ENCODE measurements at places on chromosomes 1 and 21.

- peaks cover 60% of the 10 kb centered on the region for H3K36me3 ChIP-seq
- H3K27me3 ChIP-seq: no peaks in the 10 kb centered on the region
- H3K4me3 ChIP-seq: no peak overlapping the region
- DNase-seq: no peak
- no peak overlapping the region for H3K27ac ChIP-seq
- H3K4me1 ChIP-seq: peaks cover 8% of the 10 kb centered on the region
Observed at GRCh38 chr1:7985851-7986612, 24.5 kb downstream of the PARK7 start.

GRCh38 chr21:42538479-42539275 is 25.0 kb downstream of the SLC37A1 start:
- no peaks in the 10 kb centered on the region for H3K27me3 ChIP-seq
- no peak for DNase-seq
- H3K36me3 ChIP-seq: peaks cover 9% of the 10 kb centered on the region
- peaks cover 23% of the 10 kb centered on the region for H3K4me1 ChIP-seq

- H3K27ac ChIP-seq: no peak overlapping the region
- no peaks in the 10 kb centered on the region for H3K27me3 ChIP-seq
- H3K36me3 ChIP-seq: peaks cover 2% of the 10 kb centered on the region
- H3K4me3 ChIP-seq: no peak overlapping the region
- no peak for DNase-seq
Observed at GRCh38 chr1:54297596-54298283, 97.8 kb downstream of the MRPL37 start.

GRCh38 chr1:53274541-53275185 is 36.3 kb upstream of the MAGOH start:
- no peak overlapping the region for H3K27ac ChIP-seq
- DNase-seq: no peak
- peaks cover 40% of the 10 kb centered on the region for H3K36me3 ChIP-seq
- H3K4me1 ChIP-seq: peaks cover 7% of the 10 kb centered on the region

DNA sequence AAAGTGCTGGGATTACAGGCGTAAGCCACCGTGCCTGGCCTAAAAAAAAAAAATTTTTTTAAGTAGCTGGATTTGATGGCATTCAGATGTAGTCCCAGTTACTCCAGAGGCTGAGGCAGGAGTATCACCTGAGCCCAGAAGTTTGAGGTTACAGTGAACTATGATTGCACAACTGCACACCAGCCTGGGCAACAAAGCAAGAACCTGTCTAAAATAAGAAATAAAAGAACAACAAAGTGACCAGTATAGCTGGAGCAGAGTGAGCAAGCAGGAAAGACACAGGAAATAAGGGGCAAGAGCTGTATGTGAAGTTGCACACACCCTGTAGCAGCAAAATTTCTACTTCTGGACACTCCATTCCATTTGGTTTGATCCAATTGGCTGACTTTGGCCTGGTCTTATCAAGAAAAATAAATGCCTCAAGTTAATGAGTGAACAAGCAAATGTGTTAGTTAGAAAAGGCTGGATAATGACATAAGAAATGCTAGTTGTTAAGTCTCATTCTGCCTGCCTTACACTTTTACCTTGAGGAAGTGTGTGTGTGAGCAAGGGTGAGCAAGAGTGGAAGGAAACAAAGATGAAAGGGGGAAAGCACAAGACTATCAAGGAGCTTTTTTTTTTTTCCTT is 7.9 kb downstream of the ATP5IF1 start:
- peaks cover 52% of the 10 kb centered on the region for H3K4me1 ChIP-seq
- no peaks in the 10 kb centered on the region for H3K27me3 ChIP-seq
- peaks cover 5% of the 10 kb centered on the region for H3K36me3 ChIP-seq
- H3K4me3 ChIP-seq: peak overlapping the region; percentile 44
- H3K27ac ChIP-seq: peak overlapping the region; percentile 55

DNA sequence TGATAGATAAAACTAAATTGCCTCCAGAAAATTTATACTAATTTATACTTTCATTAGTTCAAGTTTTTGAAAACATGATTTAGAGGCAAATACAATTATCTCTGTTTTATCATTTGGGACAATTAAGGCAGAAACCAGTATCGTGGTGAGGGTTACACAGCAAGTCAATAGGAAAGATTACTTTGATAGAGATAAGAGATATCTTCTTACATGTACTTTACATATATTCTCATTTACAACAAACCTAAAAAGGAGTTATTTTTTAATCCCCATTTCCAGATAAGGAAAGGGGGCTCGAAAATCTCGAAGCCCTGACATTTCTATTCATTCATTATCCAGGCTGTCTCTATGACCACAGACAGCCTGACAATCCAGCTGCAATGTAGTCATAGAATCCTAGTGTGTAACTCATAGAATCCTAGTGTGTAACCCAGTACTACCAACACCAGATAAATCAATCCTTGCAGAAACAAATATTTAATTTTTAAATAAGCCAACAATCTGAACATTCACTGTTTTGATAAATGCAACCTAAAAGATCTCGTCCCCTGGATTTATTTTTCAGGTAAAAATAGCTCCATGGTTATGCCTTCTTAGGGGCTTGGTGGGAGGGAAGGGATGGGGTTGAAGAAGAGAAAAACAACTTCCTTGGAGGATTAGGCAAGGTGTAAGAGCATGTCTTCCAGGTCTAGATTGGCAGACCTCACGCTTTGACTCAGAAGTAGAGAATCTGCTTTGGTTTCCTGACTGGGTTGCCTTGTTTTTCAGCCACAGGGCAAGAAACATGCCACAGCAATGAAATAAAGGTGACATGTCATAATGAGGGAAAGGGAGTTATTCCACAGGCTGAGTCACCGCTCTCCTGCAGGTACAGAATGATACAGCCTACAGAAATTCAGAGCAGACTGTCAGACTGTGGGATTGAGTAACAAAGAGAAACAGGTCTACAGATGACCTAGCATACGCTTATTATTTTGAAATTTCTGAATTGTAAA is 45.6 kb downstream of the IRF2BP2 start:
- no peak for DNase-seq
- H3K27me3 ChIP-seq: no peaks in the 10 kb centered on the region
- H3K27ac ChIP-seq: no peak overlapping the region
- no peaks in the 10 kb centered on the region for H3K4me1 ChIP-seq

GRCh38 chr1:202516434-202516877 is 168.0 kb downstream of the PPP1R12B start:
- no peaks in the 10 kb centered on the region for H3K27me3 ChIP-seq
- peaks cover 7% of the 10 kb centered on the region for H3K36me3 ChIP-seq
- H3K4me1 ChIP-seq: peaks cover 2% of the 10 kb centered on the region
- H3K27ac ChIP-seq: no peak overlapping the region
- DNase-seq: no peak

- H3K4me3 ChIP-seq: no peak within 1 kb of the TSS
- no peaks in the 10 kb centered on the region for H3K36me3 ChIP-seq
- no peak for DNase-seq
- H3K27me3 ChIP-seq: peaks cover 1% of the 10 kb centered on the region
- no peaks in the 10 kb centered on the region for H3K4me1 ChIP-seq
Observed at GRCh38 chr1:241957692-241958494, at the start of gene BECN2. Gene BECN2 (plus strand): TSS chr1:241957767. CDS start chr1:241957767, 0 bp downstream.

DNA sequence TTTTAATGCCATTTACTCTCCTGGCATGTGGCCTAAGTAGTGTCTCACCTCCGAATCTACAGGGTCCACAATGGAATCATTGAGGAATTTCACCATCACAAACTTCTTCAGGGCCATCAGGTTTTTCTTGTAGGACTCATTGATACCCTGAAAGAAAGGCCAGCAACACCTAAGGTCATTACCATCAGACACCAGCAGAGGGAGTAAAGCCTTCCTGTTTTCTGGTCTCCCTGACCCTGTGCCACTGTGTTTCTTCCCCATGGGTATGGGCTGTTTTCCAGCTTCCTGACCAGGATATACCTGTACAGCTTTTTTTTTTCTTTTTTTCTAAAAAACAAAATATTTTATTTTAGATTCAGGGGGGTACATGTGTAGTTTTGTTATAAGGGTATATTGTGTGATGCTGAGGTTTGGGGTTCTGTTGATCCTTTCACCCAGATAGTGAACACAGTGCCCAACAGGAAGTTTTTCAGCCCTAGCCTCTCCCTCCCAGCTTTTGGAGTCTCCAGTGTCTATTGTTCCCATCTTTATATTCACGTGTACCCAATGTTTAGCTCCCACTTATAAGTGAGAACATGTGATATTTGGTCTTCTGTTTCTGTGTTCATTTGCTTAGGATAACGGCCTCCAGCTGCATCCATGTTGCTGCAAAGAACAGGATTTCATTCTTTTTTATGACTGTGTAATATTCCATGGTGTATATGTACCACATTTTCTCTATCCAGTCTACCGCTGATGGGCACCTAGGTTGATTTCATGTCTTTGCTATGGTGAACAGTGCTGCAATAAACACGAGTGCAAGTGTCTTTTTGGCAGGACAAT is 18.3 kb downstream of the PPT1 start:
- no peaks in the 10 kb centered on the region for H3K27me3 ChIP-seq
- H3K4me1 ChIP-seq: peaks cover 9% of the 10 kb centered on the region
- no peak overlapping the region for H3K27ac ChIP-seq
- H3K36me3 ChIP-seq: peaks cover 30% of the 10 kb centered on the region
- peak; percentile 57 for DNase-seq

DNA sequence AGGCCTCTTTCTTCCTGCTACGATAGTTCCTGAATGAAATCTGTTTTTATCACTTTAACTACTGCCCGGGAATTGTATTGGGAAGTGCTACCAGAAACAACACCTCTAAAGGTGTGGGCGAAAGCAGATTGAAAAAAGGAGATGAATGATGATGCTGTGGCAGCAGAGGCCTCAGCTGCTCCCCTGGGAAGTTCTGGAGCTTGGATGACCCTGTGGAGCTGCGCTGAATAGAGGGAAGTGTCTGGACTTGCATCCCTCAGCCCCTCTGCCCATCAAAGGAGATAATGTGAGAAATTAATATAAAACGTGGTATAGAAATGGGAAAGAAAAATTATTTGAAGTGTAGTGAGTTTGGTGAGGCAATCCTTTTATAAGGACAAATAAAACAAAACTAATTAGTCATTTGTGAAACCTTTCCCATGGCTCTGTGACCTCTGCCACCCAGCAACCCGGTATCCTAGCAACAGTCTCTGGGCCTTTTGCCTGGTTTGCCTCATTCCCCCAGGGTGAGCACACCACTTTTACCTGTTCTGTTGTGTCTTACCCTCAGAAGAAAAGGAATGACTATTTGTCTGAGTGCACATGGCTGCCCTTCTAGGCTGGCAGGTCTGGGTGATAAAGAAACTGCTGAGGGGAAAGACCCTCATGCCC is 21.3 kb downstream of the OVAAL start:
- no peaks in the 10 kb centered on the region for H3K27me3 ChIP-seq
- H3K4me3 ChIP-seq: no peak overlapping the region
- DNase-seq: no peak
- no peak overlapping the region for H3K27ac ChIP-seq

GRCh38 chr21:42671778-42672593 is 18.6 kb downstream of the PDE9A start:
- H3K36me3 ChIP-seq: no peaks in the 10 kb centered on the region
- H3K4me1 ChIP-seq: peaks cover 7% of the 10 kb centered on the region
- DNase-seq: peak; percentile 28
- H3K27me3 ChIP-seq: no peaks in the 10 kb centered on the region
- H3K27ac ChIP-seq: no peak overlapping the region
- H3K4me3 ChIP-seq: no peak overlapping the region

- DNase-seq: no peak
- H3K27me3 ChIP-seq: no peaks in the 10 kb centered on the region
- no peak overlapping the region for H3K4me3 ChIP-seq
- peaks cover 5% of the 10 kb centered on the region for H3K36me3 ChIP-seq
Observed at GRCh38 chr1:62590255-62590969, 6.9 kb upstream of the ANGPTL3 start.

DNA sequence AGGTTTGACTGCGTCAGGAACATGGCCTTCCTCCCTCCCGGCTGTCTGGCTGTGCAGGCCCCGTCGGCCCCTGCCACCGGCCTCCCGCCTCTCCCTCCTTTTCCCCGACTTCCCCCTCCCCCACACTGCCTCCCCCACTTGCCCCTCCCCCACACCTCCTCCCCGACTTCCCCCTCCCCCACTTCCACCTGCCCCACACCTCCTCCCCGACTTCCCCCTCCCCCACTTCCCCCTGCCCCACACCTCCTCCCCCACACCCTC is 52.6 kb downstream of the SLC19A1 start:
- H3K4me3 ChIP-seq: no peak overlapping the region
- no peak for DNase-seq
- H3K36me3 ChIP-seq: no peaks in the 10 kb centered on the region
- H3K27ac ChIP-seq: no peak overlapping the region
- H3K4me1 ChIP-seq: no peaks in the 10 kb centered on the region
- H3K27me3 ChIP-seq: no peaks in the 10 kb centered on the region

GRCh38 chr21:41858466-41859296 is 20.5 kb downstream of the PRDM15 start:
- H3K4me3 ChIP-seq: no peak overlapping the region
- DNase-seq: no peak
- H3K27me3 ChIP-seq: no peaks in the 10 kb centered on the region
- no peak overlapping the region for H3K27ac ChIP-seq

DNA sequence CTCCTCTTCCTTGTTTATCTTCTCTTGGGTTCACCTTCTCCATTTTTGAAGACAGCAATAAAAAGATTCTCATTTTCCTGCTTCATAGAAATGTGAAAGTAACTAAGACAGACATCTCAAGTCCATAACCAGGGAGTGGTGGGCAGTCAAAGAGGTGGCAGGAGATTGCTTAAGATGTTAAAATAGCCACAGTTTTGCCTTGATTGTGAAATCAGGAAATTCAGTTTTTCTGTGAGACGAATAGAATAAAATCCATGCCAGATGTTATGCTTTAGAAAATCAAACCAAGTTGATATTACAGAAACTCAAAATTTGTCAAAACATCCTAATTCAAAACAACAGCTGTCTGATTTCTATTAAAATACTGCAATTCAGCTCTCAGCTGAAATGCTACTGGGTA is 57.2 kb downstream of the TNN start:
- H3K36me3 ChIP-seq: no peaks in the 10 kb centered on the region
- no peaks in the 10 kb centered on the region for H3K4me1 ChIP-seq
- H3K27me3 ChIP-seq: no peaks in the 10 kb centered on the region
- no peak overlapping the region for H3K4me3 ChIP-seq

GRCh38 chr1:78722947-78723346 is 73.3 kb downstream of the IFI44 start:
- DNase-seq: no peak
- no peaks in the 10 kb centered on the region for H3K4me1 ChIP-seq
- no peaks in the 10 kb centered on the region for H3K36me3 ChIP-seq
- peaks cover 5% of the 10 kb centered on the region for H3K27me3 ChIP-seq
- no peak overlapping the region for H3K4me3 ChIP-seq

- H3K36me3 ChIP-seq: no peaks in the 10 kb centered on the region
- H3K27me3 ChIP-seq: peaks cover 2% of the 10 kb centered on the region
- DNase-seq: no peak
- H3K4me3 ChIP-seq: no peak overlapping the region
Observed at GRCh38 chr1:215845234-215845891, 278.3 kb downstream of the KCTD3 start.

DNA sequence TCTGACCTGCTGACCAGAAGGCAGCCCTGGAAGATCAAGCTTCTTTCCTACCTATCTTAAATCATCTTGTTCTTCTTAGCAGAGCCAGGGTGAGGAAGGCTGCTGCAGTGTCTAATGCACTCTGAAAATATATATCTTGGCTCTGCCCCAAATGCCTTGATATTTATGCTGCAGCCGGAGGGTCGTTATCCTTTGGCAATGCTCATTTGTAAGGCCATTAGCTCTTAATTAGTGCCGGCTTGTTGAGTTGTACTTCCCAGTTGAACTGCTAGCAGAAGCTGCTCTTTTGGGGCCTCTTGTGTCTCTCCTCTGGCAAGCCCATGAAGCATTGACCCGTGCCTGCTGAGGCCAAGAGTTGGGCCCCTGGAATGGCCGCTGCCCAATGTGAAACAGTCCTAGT is 4.2 kb upstream of the GNL2 start:
- H3K27ac ChIP-seq: no peak overlapping the region
- H3K4me3 ChIP-seq: no peak overlapping the region
- peaks cover 8% of the 10 kb centered on the region for H3K36me3 ChIP-seq
- no peak for DNase-seq

Data from activated naive CD8-positive, alpha-beta T cell treated with anti-CD3 and anti-CD28 coated beads, Interleukin-2, amount 50 U/mL, for 24 hours (primary cell).